Activated T-cell treated with anti-CD3 and anti-CD28 coated beads, Interleukin-2, amount 50 U/mL, for 4 hours (primary cell): ENCODE measurements at places on chromosomes 2 and 18.
A peak's percentile ranks its signal among the peaks of the same experiment; 100 is the strongest.

- DNase-seq = peak; percentile 8
Measured at GRCh38 chr2:105328281-105329196, 996 bp downstream of the TGFBRAP1 start.

DNA sequence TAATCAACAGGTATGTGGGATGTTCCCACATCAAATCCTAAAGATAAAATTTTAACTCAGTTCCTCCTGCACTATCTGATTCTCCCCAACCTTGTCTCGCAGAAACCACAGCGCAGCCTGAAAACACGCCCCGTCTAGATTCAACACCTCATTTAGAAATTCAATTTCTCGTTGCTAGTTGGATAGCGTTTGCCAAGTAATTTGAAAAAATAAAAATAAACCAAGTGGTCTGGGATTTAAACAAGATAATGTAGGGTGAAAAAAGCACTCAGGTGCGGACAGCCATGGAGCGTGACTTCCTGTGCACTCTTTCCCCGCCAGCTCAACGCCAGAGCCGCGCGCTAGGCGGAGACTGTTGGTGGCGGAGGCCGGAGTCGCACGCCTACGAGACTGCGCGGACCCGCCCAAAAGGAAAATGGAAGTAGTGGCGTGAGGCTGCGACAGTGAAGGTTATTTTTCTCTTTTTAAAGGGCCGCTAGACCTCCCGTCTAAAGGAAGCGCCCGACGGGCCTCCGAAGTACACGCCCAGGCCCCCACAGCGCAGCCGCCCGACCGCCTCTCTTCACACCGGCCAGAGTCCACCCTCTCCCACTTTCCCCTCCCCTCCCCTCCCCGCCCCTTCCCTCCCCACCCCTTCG is 615 bp upstream of the CCNT2 start:
- peak; percentile 78 for DNase-seq

DNA sequence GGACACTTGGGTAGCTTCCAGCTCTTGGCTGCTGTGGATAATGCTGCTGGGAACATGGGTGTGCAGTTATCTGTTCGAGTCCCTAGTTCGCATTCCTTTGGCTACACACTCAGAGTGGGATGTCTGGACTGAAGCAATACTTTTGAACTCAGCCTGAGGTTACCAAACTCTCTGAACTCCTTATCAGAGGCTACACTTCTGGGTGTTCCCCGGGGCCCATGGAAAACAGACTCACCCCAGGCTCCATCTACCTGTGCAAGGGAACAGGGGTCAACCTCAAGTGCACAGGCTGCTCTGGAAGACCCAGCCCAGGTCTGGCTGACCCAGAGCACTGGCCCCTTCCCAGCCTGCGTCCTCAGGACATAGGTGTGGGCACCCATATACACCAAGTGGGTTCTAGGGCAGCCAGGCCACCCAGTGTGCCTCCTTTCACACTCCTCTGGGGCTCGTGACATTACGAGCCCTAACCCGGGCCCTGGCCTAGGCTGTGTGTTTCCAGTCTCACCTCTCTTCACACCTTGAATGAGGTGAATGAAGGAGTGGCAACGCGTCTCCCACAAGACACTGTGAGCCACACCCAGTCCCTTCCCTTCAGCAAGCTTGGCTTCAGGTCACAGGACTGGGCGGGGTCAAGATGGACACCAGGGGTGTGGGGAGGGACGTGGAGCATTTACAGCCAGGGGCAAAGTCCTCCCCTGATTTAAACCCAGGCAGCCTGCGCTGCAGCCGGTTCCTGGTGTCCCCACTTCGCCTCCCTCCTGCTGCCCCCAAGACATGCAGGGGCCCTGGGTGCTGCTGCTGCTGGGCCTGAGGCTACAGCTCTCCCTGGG is at the start of gene ALPI:
ALPI (plus strand) TSS at position 728 of the 830 bp plus-strand sequence; CDS start at position 775, 47 bp downstream.
- DNase-seq = no peak

GRCh38 chr2:111678651-111679050 is 205.3 kb downstream of the ANAPC1 start:
- no peak for DNase-seq

GRCh38 chr2:239289545-239289944 is 111.3 kb downstream of the HDAC4 start:
- no peak for DNase-seq

GRCh38 chr2:72137498-72138010 is 10.1 kb downstream of the CYP26B1 start:
- peak; percentile 54 for DNase-seq

DNA sequence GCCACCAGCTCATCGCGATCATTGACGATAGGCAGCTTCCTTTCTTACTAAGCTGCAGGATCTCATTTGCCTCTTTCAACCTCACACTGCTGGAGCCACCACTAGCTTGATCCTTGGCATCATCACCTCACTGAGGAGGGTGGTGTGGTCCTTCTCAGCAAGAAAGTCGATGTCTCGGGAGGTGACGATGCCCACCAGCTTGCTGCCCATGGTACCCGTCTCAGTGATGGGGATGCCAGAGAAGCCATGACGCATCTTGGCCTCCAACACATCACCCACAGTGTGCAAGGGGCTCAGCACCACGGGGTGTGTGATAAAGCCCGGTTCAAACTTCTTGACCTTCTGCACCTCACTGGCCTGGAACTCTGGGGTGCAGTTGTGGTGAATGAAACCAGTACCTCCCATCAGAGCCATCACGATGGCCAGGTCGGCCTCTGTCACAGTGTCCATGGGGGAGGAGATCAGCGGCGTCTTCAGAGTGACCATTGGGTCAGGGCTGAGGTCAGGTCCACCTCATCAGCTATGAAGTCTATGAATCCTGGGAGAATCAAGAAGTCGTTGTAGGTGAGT is 22.5 kb downstream of the CFLAR start:
- DNase-seq = no peak

GRCh38 chr18:40821596-40822243 is 1133.3 kb upstream of the PIK3C3 start:
- no peak for DNase-seq

DNA sequence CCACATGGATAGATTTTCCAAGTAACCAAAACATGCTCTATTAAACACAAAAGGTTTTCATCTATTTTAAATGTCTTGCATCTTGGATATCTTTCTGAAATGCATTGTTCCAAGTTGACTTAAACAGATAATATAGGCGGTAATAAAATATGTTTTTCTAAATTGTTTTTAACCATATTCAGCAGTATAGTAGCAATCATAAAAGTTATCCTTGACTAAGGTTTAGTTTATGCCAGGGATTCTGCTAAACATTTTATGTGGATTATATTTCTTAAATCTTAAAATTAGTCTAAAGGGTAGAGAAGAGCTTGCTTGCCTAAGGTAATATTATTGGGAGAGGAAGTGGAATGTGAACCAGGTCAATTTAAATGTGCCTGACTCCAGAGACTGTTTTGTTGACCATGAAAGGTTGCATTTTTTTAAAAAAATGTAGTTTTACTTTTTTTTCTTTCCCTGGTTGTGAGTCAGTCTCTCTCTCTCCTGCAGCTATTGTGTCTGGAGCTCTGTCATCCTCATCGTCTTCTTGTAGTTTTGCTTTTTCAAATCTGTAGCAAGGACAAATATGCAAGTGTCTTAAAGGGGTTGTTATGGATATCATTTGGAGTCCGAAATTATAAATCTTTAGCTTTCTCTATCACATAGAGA is 309.1 kb upstream of the COL3A1 start:
- DNase-seq = no peak

DNA sequence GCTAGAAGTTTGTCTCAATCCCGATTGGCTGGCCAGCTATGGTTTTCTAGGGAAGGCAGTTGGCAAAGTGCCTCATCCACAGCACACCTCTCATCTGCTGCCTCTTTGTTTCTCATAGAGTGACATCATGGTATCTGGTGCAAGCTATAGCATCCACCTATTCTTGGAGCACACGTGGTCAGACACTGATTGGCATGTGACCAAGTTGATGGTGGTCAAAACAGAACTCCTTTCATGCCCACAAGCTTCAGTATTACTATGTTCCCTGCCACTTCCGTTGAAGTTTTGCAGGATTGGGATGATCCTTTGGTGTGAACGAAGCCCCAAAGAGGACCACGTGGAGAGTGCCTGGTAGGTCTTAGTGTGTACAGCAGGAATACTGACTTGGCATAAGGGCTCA is 28.8 kb downstream of the TTC32 start:
- DNase-seq = no peak

DNA sequence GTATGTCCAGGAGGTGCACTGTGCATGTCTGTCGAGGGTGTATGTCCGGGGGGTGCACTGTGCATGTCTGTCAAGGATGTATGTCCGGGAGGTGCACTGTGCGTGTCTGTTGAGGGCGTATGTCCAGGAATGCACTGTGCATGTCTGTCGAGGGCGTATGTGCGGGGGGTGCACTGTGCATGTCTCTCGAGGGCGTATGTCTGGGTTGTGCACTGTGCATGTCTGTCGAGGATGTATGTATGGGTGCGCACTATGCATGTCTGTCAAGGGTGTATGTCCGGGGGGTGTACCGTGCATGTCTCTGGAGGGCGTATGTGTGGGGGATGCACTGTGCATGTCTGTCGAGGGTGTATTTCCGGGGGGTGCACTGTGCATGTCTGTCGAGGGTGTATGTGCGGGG is 249.3 kb upstream of the MYT1L start:
- DNase-seq = no peak

GRCh38 chr2:150619607-150620330 is 132.3 kb upstream of the RND3 start:
- DNase-seq = no peak

- no peak for DNase-seq
Measured at GRCh38 chr2:108858894-108859293, 72.3 kb downstream of the CCDC138 start.

- no peak for DNase-seq
Measured at GRCh38 chr2:217958206-217958883, 44.5 kb downstream of the TNS1 start.

- no peak for DNase-seq
Measured at GRCh38 chr18:34661464-34662087, 48.5 kb upstream of the DTNA start.

DNA sequence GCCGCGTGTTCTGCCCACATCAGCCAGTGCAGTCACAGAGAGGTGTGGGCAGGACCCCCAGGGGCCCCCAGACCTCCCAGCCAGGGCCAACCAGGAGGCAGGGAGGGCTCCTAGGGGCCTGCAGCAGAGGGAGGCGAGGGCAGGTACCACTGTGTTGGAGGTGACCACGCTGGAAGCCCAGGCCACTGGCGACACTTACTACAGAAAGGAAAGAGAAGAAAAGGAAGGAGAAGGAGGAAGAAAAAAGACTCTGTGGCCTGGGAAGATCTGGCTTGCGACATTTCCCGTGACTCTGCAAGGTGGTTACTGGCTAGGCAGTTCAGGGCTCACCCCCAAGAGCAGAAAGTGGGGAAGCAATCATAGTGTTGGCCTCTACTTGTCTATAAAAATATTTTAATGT is 98.1 kb upstream of the BCL2L11 start:
- DNase-seq = no peak

DNA sequence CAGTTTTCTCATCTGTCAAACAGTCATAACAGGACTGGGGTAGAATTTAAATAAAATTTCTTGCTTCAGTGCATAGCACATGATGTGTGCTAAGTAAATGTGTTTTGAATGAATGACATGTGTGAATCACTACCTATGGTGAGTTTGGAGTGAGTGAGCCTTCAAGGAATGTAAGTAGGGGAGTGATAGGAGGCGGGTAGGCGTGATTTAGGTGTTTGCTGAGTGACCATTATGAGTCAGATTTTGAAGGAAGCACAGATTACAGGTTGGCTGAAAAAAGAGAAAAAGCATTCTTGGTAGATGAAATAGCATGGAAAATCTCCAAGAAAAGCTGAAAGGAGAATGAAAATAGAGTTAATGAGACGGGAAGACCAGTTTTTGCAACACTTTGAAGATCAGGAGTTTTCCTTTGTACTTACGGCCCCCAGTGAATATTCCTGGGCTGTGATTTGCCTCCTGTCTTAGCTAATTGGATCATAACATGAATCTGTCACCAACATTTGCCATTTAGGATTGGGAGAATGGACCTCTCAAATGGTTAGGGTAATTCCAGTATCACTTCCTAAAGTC is 136.9 kb upstream of the GATA6 start:
- no peak for DNase-seq

DNA sequence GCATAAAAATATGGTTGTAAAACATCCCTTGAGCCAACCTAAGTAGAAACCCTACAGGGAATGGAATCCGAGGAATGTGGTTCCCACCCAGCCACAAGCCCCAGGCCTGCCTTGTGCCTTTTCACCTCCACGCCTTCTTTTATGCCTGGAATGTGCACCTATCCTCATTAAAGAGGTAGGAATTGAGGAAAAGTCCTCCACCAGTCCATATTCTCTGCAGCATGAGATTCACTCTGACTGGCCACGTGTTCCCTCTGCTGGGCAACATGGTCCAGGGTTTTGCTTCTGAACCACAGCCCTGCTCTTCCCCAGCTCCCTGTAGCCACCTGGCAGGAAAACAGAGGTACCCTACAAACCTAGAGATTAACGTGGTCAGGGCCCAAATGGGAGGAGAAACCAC is 787.9 kb upstream of the RAB6C start:
- no peak for DNase-seq

DNA sequence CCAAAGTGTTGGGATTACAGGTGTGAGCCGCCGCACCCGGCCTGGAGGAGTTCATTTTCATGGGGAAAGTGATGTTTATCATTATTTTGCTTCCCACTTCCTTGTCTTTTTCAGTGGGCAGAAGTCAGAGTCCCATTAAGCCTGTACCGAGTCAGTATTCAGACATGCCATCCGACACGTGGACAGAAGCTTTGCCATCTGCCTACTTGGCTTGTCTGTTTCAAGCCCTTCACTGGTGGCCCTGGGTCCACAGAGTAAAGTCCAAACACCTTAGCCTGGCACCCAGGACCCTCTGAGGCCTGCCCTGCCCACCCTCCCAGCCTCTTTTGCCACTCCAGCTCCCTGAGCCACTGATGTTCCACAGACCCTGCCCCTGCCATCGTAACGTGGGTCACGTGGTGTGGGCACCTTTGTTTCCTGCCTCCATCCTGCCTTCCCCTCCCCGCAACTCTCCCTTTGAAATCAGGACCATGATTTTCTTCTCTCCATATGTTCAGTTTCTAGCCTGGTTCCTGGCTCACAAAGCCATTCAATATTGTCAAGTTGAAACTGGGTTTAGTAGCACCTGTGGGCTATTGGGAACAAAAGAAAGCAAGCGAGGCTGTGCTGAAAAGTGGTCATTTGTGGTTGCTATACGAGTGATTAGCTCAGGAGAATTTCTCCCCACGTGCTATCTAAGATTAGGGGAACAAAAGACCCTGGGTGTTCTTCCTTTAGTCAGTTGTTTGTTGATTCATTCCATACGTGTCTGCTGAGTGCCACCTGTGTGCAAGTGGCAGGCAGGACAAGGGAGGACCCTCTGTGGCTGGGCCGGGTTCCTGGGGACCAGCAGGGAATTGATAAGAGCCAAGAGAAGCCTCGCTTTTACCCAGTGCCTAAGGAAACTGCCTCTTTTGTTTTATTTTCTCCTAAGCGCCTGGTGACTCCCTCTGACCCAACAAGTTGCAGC is 5.1 kb upstream of the ODC1 start:
- no peak for DNase-seq

DNA sequence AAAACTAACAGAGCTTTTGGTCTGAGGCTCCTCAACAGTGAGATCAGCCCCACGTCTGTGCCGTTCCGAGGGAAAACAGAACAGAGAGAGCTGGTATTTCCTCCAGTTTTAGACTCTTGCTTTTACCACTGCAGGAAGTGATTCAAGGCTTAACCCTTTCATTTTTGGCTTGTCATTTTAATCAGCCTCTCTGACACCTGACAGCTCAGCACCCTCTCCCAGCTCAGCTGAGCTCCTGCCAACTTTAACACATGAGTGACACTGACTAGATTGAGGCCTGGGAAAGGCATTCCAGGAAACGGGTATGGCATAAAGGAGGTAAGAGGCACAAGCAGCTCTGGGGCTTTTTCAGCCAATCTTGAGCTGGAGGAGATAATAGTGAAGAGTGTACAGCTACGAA is 239.4 kb upstream of the SKOR2 start:
- DNase-seq = no peak

GRCh38 chr2:120682654-120683053 is 53.0 kb upstream of the GLI2 start:
- DNase-seq = no peak
